ENCODE measurements at places on chromosomes 3 and 15. TPM values are rescaled to one million over a fixed set of nuclear protein-coding genes. Genes with fewer than 3 reads are reported as not detected.

Gene GP9
- not detected for total RNA-seq

Gene DNAH1
- total RNA-seq, result 5.8 TPM

Gene CLSTN2
- not detected for total RNA-seq

Gene GXYLT2
- 0.24 TPM for total RNA-seq

Gene COPG1
- total RNA-seq, result 202 TPM

Gene RASGRF1
- total RNA-seq, result not detected

Gene CCDC54
- not detected for total RNA-seq

Gene GHSR
- not detected for total RNA-seq
